ENCODE measurements at places on chromosomes 4 and X.

DNA sequence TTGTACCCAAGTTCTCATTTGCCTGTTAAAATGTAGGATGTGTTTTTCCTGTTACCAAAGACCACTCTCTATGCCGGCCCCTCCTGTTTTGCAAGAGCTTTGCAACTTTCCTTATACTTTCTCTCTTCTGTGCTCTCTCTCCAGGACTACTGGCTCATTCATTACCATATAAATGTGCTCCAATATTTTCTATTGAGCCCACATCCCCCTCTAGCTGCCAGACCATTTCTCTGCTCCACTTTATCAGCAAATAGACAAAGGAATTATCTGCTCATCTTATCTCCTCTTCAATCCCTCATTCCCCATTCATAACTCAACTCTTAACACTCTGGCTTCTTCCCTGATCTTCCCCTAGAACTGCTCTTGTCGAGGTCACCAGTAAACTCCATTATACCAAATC, 33.6 kb downstream of the RPGR start:
- DNase-seq: no peak

GRCh38 chr4:61173799-61174198, 26.3 kb upstream of the ADGRL3 start:
- no peak for DNase-seq

- DNase-seq: no peak
These were observed 562.8 kb upstream of the AADAT start for GRCh38 chr4:170652571-170652970.

GRCh38 chr4:40915318-40916217, 165.8 kb downstream of the NSUN7 start:
- no peak for DNase-seq

DNA sequence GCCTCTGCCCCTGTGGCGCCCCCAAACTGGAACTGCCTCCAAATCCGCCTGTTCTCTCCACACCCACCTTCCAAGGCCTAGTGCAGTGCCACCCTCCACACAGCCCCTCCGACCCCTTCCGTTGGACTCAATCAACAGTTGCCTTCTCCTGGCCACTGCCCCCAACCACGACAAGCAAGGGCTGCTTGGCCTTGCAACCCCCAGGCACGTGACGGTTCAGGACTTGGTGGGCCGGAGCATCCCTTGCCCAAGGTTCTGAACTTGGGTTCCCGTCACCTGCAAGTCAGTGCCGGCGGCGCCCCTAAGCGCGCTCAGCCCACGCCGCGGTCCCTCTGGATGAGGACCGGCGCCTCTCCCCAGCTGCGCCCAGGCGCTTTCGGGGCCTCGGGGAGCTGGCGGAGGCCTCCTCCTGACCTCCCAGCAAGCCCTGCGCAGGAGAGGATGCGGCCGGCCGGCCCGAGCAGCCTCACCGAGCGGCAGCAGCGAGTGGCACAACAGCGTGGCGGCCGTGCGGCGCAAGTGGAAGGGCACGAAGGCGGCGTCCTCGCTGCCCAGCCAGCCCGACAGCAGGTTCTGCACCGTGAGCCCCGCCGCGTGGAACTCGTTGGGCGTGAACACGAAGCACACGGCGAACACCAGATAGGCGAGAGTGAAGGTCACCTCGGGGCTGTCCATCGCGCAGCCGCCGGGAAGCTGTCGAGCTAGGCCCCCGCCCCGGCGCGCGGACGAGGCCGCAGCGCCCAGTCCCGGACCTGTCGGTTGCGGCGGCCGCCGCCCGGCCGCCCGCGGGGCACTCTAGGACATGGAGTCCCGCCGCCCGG, 750 bp downstream of the TMEM129 start:
- peak; percentile 42 for DNase-seq

DNA sequence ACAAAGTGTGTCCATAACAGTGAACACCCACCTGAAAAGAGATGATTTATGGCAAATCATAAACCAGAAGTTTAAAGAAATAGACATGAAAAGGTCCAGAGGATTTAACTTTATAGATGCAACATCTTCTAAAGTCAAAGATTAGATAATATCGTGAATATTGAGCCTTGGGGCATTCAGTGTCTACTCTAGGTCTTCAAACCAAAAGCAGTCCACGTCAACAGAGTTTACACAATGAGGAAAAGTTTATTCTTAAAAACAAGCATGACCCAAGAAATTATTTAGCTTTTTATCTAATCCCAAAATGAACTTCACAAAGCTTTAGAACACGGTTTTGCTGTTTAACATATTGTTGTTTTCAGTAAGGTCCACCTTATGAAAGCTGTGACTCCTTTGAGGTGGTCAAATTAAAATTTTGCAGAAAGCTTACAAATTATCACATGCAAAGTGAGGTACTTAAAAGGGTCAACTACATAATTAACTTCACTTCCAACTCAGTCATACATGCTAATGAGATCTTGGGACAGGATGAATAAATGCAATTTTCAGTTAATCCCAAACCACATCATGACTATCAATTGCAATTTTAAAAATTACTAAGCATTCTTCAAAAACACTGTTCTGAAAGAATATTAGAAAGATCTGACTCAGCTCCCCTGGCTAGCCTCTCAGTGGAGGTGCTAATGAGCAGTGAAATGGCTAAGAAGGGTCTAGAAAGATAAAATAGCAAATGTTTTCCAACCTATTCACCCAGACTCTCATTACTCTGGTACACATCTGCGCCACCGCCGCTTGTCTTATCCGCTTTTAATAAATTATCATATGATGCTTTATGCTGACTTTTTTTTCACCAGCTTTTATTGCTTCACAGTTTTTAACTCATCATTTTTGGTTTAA, 92.4 kb upstream of the WDR17 start:
- DNase-seq: no peak

GRCh38 chr4:180285796-180286195, 1957.4 kb upstream of the TENM3 start:
- no peak for DNase-seq

DNA sequence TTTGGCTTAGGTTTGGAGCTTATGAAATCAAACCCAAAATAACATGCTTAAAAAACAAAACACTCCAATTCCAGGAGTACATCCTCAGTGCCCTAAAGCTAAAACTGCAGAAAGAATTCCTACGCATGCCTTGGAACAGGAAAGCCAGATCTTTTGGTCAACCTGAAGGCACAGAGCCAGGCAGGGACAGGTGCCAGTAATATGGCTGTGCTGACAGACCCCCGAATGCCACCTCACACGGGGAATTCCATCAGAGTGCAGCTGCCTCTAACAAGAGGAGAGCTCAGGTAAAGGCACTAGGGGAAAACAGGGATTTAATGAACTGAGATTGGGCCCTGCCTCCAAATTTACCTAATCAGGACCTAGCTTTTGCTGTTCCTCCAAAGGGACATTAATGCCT, 77.1 kb downstream of the SHISA3 start:
- DNase-seq: no peak

DNA sequence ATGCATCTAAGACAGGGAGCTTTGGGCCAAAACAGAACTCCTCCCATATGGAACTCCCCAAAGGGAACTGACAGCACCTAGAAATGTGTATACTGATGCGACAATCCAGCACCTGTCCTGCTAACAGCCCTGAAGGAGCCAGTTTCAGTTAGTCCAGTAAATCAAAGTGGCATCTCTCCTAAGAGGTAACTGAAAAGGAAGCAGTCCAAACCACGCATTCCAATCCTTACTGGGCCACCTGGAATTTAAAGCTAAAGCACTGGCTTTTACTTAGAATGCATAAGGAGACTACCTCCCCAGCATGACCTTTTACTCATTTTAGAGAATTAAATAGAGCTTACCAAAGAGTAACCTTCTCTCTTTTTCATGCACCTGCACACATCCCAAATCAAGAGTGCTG, 586.8 kb upstream of the PITX2 start:
- no peak for DNase-seq

DNA sequence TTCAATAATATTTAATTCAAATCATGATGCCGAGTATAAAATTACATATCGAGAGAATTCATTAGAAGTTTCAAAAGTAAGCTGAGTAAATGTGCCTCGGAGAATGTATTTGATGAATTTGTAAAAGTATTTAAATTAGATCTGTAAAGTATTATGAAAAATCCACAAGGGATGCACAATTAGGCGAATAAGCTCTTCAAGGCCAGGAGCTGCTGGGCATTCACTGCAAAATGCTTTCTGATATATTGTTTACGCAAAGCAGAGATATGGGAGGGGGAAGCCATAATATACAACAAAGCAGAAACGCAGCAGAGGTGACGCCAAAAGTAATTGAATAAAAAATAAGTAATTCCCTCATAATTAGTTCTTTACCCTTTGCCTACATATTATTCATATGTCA, 1121.5 kb upstream of the TENM3 start:
- no peak for DNase-seq
